ENCODE measurements at places on chromosomes 5 and 9.
A peak's percentile ranks its signal among the peaks of the same experiment; 100 is the strongest.

GRCh38 chr9:71812385-71812784 lies 44.1 kb upstream of the CEMIP2 start:
- no peak for DNase-seq

DNA sequence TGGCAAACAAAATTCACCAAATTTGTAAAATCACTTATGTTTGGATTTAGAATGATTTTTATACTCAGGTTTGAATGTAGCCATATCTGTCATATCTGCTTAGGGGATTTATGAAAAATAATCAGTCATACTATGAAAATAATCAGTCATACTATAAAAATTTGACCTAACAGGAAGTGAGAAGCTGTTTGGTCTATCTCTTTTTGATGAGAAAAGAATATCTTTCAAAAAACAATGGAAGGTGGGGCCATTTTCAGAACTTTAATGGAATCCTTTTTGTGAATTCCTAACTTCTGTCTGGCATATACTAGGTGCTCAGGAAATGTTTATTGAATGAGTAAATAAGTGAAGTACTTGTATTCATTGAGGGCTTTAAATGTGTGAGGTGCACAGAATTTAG lies 70.1 kb downstream of the CWC27 start:
- DNase-seq = no peak

GRCh38 chr9:69090140-69090750 lies 54.7 kb downstream of the FXN start:
- DNase-seq = no peak

DNA sequence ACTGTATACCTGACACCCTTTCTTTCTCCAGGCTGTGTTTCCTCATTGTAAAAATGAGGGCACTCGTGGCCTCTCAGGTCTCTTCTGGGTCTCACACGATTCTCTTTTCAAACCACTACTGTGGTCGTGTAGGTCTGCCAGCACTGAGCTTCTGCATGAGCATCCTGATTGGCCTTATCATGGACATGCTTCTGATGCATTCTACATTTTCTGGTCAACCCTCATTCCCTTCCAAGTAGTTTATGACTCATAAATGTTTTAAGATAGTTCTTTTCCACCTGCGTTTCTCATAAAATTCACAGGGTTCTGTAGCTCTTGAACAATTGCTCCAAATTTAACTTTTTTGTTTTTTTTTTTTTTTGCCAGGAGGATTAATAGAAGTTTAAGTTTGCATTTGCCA lies 294.8 kb downstream of the KCTD16 start:
- peak; percentile 15 for DNase-seq

- DNase-seq = no peak
Measured at GRCh38 chr5:79122973-79123372, 11.4 kb downstream of the BHMT start.

GRCh38 chr9:71984403-71984802 lies 73.0 kb downstream of the C9orf85 start:
- DNase-seq = no peak

GRCh38 chr5:114055318-114056184 lies 306.3 kb upstream of the KCNN2 start:
- DNase-seq = peak; percentile 67

DNA sequence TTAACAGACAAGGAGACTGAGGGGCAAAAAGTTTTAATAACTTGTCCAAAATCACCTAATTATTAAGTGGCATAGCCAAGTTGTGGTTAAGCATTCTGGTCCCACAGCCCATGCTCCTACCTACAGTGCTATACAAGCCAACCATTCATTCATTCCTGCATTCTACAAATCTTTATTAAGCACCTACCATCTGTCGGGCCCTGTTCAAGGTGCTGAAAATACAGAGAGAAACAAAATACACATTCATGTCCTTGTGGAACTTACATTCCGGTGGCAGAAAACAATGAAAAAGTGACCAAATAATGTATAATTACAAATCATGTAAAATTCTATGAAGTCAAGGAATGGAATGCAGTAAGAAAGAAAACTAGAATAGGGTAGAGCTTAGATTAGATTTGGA lies 27.8 kb upstream of the CDH6 start:
- no peak for DNase-seq

DNA sequence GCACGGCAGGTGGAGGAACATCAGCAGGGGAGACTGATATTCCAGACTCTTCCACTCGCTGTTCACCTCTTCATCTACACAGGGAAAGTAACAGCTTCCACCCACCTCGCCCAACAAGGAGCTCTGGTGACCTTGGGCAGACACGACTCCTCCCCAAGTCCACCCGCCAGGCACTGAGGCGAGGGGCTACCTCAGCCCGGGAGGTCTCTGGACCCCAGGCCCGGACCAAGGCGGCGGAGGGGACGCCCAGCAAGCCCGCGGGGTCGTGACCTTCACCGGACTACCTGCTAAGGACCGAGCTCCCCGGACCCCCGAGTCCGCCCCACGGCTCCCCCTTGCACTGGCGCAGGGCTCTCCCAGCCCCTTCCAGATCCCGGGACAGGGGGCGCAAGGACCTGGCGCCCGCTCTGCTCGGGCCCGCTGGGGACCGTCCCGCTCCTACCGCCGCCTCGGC lies 70.2 kb upstream of the LPCAT1 start:
- DNase-seq = no peak

GRCh38 chr9:18678821-18679590 lies 205.1 kb downstream of the ADAMTSL1 start:
- DNase-seq = no peak

- no peak for DNase-seq
Measured at GRCh38 chr5:65105301-65105700, 336.6 kb downstream of the CWC27 start.
